ENCODE measurements at places on chromosomes 5 and 9. TPM values are rescaled to one million over a fixed set of nuclear protein-coding genes. Genes with fewer than 3 reads are reported as not detected.

DNA sequence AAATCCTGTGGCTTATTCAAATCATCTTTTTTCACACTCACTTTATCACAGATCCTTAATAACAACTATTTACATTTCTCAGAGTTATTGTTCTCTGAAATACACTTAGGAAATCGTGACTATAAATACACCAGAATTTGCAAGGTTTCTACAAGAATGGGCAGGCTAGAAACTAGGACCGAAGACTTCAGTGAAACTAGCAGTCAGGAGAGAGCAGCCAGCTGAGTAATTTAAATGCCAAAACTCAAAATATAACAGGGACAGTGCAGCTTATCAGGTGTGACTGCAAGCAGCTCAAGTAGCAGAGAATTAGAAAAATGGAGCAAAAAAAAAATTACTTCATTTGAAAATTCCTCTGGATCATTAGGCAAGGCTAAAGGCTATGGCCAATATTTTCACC lies 719.3 kb upstream of the ZNF608 start:
- DNase-seq: no peak

- DNase-seq: no peak
Observed at GRCh38 chr5:92904021-92904420, 677.0 kb downstream of the NR2F1-AS1 start.

Gene WNT8A
- total RNA-seq: not detected

DNA sequence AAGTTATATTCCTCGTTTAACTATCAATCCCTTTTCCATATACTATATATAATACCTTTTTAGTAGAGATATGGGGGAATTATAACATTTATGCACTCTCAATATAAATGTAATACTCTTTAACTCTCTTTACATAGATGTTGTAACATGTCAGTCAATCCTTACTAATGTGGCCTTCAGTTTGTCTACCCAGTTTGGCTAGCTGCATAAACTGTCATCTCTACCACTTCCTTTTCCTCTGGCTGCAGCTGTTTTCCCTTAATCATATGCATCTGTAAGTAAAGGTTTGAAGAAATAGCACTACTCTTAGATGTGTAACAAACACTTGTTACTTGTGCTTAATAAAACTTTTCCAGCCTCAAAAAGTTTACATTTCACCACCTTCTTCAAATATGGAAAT lies 13.4 kb downstream of the ABHD17B start:
- no peak for DNase-seq

Measured in astrocyte (in vitro differentiated cells and primary cell).